ENCODE measurements at places on chromosomes 2 and 18.
A peak's percentile ranks its signal among the peaks of the same experiment; 100 is the strongest.

GRCh38 chr2:60510713-60511112 is 42.7 kb downstream of the BCL11A start:
- no peak for DNase-seq

DNA sequence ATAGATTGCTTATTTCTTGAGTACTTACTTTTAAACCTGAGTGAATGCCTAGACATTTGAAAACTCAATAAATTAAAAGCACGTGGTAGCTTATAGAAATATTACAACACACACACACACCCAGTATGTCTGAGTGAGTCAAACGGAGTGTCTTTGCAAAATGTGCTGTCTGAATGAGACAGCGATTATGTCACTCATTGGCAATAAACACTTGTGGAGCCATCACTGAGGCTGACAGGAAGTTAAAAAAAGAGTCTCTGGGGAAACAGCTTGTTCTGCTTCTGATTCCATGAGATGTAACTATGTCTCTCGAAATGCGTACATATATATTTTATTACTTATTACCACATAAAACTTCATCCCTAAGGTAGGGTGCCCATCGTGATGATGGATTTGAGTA is 22.3 kb upstream of the VPS4B start:
- no peak for DNase-seq

DNA sequence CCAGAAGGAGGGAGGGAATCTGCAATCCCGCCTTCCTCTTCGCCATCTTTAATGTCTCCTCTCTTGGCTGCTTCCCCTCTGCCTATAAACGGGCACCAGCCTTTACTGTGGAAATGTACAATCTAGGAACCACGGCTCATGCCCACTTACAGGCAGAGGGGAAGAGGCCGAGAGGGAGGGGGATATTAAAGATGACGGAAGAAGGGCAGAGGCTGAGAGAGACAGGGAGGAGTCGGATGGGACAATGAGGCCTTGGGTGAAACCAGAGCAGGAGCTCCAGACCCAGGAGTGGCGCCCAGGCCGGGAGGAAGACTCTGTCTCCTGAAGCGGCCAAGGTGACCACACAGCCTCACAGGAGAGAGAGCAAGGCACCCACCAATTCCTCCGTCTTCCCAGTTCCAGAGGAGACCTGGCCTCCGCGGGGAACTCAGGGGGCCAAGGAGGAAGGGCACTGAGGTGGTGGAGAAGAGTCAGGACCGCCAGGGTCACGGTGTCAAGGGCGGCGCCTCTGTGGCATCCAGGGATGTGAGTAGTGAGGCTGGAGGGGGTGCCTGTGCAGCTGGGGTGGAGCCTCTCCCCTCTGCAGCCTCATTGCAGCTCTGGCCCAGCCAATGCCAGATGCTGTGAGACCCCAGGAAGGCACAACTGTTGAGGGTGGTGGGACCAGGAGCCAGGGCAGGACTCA is 67.8 kb downstream of the CIB4 start:
- no peak for DNase-seq

DNA sequence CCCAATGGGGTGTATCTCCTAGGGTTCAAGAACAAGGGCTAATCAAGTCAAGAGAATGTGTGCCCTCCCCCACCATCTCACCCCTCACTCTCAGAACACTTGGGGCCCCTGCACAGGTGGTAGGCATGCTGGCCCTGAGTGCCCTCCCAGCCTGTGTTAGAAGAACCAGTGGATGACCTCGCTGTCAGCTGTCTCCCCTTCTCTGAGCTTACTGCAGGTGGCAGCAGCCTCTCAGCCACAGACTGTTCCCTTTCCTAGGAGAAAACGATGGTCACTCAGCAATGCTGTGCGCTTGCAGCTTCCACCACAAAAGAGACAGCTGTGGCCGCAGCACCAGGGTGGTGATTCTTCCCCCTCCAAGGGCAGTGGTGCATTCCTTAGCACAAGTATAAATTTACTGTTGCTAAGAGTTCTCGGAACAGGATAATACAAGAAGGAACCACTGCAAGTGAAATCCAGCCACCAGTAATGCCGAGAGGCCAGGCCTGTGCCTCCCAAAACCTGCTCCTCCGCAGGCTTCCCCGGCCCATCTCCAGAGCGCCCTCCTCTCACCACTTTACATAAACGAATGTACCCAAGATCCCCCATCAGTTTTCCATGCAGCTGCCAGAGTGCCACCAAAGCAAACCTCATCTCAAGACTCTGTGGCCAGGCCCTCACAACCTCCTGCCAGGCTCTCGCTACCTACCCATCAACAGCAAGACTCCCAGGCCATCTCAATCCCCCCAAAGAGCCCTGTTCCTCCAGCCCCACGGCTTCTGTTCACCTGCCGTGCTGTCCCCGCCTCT is 935 bp upstream of the RAMP1 start:
- no peak for DNase-seq

DNA sequence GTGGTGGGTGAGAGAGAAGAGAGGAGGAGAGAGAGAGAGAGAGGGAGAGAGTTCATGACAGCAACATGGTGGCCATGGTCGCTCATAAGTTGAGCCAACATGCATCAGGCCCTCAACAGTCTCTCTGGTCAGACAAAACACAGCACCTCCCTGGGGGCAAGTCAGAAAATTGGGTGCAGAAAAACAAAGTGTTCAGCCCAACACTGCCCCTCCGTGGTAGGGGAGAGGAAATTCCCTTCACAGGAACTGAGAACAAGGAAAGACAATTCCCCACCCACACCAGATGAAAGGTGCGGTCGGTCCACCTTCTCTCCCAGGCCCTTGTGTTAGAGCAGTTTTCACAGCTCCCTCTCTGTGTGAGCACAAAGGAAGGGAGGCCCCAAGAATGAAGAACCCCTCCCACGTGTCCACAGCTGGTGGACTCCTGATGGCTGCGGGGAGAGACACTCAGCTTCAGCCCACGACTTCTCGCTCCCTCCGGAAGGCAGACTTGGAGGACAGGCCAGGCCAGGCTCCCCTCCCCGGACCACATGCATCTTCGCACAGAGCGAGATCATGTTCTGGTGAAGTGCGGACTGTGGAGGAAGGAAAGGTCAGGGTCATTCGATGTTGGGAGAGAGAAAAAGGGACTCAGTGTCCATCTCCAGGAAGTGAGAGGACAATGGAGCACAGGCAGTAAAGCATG is 181.7 kb downstream of the ANAPC1 start:
- DNase-seq = no peak

GRCh38 chr2:50952596-50952995 is 79.3 kb downstream of the NRXN1 start:
- no peak for DNase-seq

- no peak for DNase-seq
Measured at GRCh38 chr2:81513328-81513727, 1208.8 kb upstream of the LRRTM1 start.

DNA sequence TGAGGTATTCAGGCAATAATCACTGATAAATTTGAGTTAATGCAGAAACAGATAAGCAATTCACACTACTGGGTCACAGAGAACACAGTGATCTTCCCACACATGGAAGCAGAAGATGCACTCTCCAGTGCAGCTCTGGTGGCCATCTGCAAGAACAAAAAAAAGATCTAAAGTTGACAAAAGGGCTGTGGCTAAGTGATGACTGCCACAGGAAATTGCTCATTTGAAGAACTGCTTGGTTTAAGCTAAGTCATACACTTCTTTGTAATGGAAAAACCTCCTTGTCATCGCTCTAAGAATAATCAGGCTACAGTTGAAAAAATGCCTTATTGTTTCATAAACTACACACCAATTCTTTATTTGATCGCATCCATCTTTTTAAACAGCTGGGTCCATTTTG is 115.1 kb downstream of the DTNB start:
- DNase-seq = no peak

DNA sequence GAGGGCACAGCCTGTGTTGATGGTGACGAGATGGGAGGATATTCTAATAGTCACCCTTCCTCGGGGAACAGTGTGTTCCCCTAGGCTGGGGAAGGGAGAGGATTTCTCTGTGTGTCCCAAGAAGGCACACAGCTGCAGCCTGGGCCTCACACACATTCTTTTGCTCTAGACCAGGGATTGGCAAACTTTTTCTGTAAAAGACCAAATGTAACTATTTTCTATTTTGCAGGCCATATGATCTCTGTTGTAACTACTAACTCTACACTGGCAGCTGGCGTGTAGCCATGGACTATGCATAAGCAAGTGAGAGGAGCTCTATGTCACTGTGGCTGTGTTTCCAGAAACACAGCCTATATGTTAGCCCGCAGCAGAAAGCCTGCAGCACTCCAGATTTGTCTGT is 65.8 kb downstream of the ARHGAP28 start:
- DNase-seq = no peak

- no peak for DNase-seq
Measured at GRCh38 chr2:218485986-218486667, 67.2 kb downstream of the VIL1 start.

GRCh38 chr2:217960351-217960750 is 42.4 kb downstream of the TNS1 start:
- no peak for DNase-seq

GRCh38 chr18:8890957-8891464 is 185.7 kb downstream of the MTCL1 start:
- no peak for DNase-seq

DNA sequence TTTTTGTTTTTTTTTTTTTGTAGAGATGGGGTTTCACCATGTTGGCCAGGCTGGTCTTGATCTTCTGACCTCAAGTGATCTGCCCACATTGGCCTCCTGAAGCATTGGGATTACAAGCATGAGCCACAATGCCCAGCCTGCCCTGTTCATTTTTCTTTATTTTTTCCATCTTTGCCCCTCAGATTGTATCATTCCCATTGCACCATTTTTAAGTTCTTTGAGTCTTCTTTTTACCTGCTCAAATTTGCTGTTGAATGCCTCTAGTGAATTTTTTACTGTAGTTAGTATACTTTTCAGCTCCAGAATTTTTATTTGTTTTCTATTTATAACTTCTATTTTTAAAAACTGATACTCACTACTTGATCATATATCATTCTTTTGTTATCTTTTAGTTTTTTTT is 101.4 kb upstream of the SLC4A10 start:
- no peak for DNase-seq

DNA sequence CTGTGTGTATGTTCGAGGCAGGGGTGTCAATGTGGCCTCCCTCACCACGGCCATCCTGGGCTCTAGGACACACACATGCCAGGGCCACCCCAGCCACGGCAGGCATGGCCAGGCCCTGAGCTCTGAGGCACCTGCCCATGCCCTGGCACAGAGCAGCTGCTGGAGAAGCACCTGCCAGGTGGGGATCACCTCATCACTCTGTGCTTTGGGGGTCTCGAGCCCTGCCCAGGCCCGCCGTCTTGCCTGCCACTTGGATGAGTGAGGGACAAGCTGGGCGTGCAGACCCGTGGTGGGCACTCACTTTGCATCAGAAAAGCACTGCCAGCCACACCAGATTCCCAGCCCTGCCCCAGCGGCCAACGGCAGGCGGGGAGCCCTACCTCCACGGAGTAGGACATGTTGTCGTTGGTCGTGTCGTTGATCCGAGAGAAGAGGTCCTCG is 33.1 kb downstream of the KIF1A start:
- DNase-seq = no peak

GRCh38 chr18:47574966-47575365 is 323.5 kb upstream of the SKOR2 start:
- no peak for DNase-seq

DNA sequence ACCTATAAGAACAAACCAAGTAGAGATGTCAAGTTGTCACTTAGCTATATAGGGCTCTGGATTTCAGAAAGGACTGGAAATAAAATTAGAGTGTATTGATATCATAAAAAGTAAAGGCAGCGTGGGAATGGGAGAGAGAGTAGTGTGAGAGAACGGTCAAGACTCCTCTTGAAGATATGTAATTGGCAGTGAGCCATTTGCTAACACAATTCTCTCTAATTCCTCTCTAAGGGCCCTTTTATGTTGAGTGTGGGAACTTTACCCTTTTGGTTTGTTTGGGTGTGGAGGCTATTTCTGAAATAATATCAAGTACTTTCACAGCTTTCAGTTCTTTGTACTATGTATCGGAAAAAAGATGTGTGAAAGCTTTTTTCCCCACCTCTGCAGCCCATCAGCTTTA is 196.8 kb downstream of the LRRTM4 start:
- no peak for DNase-seq

GRCh38 chr18:3132700-3133099 is 87.1 kb downstream of the MYOM1 start:
- DNase-seq = no peak

DNA sequence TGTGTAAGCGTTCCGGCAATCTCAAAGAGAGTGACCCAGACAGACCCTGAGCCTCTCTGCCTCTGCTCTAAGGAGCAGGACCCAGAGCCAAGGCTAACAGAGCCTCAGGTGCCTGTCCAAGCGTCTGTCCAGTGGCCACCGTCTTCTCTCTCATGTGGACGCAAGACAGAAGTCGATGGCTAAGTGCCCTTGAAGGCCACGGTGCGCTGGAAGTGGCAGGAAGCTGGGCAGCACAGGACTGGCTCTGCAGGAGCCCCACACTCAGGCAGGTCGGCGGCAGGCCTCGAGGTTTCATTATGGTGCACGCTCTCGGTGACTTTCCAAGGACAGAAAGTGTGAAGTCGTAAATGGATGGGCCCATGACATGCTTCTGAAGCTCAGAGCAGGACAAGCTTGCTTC is 49.1 kb downstream of the HDAC4 start:
- DNase-seq = peak; percentile 72

GRCh38 chr18:70452501-70452900 is 163.7 kb downstream of the SOCS6 start:
- peak; percentile 67 for DNase-seq

DNA sequence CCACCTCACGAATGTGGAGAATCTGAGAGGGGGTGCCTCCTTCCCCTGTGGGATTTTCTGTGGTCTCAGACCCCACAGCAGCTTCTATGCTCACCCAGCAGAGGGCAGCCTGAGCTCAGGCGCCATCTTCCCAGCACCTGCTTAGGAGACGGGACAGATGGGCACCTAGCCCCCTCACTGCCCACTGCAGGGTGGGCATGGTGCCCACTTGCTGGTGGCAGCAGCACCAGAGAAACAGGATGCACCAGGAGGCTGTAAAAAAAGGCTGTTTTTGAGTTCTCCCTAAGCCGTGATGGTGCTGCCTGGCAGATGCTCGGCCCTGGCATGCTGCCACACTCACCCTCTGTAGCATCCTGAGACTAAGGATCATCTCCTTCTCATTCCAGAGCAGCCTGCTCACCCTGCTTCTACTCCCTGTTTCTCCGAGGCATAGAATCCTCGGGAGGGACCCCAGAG is 19.1 kb upstream of the SLC20A1 start:
- no peak for DNase-seq

DNA sequence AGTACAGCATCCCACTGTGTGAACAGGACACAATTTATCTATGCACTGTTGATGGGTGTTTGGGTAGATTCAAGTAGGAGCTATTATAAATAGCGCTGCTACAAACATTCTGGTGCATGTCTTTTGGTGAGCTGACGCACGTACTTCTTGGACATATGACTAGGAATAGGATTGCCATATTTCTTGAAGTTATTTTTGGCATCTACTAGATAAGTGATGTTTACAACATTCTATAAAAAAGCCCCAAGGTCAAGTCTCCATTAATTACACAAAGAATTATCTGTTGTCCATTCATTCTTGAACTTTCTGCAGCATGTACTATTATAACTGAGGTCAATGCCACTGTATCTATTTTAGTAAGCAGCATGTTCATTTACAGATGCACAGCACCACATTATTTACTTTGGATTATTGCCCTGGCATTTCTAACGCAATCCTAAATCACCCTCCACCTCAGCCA is 225.5 kb upstream of the TMEM200C start:
- no peak for DNase-seq

GRCh38 chr2:46390036-46390435 is 89.3 kb upstream of the TMEM247 start:
- DNase-seq = no peak

- no peak for DNase-seq
Measured at GRCh38 chr2:54810246-54810645, 86.8 kb downstream of the EML6 start.

- no peak for DNase-seq
Measured at GRCh38 chr18:12464731-12465130, 57.0 kb downstream of the PRELID3A start.
